Stimulated activated naive CD4-positive, alpha-beta T cell treated with Interleukin-2 at 50 U/mL for 16 hours (primary cell): ENCODE measurements at places on chromosomes 16 and 17.

DNA sequence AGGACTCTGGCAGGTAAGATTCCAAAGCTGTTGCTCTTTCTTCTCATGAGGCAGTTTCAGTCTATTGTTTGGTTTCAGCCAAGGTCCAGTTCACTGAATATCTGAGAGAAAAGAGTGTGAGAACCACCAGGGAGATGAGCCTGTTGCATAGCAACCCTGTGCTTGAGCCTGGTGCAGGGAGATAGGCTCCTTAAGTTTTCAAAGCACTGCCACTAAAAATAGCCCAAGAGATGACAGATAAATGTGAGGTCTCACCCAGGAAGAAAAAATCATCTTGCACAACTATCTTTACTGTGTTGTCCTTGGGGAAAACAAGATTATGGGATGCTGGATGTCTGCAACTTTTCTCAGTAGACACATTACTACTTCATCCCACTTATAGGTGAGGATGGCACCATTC, 26.2 kb upstream of the NUDT7 start:
- no peak for DNase-seq

- no peak for DNase-seq
These were observed 2.5 kb downstream of the CISD3 start for GRCh38 chr17:38732376-38733281.

- DNase-seq = no peak
These were observed 182.9 kb downstream of the CCDC182 start for GRCh38 chr17:57562184-57562698.

GRCh38 chr16:30147843-30148510, 25.0 kb upstream of the MAPK3 start:
- DNase-seq = no peak

GRCh38 chr16:4475880-4476788, at the start of gene HMOX2:
Gene HMOX2, plus strand, starts transcription at chr16:4476398. Its CDS starts 29,127 bp downstream, at chr16:4505525.
- peak; percentile 88 for DNase-seq

GRCh38 chr16:75861311-75862097, 135.2 kb upstream of the CPHXL start:
- DNase-seq = no peak

DNA sequence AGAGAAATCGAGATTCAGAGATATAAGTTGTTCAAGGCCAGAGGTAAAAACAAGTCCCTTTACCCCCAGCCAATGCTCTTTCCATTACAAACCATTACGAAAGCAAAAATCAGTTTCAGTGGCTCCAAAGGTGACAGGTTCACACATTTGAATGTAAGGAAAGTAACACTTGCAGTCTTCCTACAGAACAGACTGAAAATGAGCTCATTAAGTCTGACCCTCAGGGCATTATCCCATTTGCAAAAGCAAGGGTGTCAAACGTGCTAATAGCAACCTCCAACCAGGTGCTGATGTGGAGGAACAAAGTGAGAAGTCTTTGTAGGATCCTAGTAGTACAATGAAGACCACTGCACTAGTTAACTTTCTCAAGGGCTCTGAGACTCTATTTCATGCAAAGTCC, 65.2 kb downstream of the XPO6 start:
- DNase-seq = no peak

DNA sequence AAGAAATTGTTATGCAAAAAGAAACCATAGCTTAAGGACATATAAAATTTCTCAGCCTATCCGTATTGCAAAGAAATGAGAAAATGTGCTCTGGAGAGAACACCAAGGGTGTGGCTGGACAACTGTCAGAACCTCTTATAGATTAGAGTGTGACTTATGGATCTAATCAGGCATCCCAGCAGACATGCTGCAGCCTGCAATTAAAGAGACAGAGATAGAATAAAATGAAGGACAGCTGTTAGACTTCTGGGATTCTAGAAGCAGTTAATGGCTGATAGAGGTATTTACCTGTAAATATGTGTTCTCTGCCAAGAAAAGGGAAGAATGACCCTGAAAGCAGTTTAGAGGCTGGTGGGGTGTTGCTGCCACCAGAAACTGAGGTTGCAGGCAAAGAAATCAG, 160.1 kb upstream of the KIF2B start:
- DNase-seq = no peak

DNA sequence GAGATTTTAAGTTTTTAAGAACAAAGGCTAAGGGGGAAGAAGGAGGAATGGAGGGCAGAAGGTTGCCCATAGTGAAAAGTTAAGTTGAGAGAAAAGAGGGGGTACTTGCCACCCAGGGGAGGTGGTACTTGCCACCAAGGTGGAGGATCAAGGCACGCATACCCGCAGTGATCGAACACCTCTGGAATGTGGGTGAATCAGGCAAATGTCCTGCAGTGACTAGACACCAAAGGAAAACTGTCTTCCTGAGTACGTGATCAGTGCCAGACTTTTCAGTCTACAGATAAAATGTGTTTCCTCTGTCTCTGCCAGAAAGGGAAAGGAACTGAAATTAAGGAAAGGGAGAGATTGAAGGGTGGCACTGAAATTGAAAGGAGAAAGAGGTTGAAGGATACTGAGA, 2285.3 kb downstream of the TP53TG3F start:
- no peak for DNase-seq

DNA sequence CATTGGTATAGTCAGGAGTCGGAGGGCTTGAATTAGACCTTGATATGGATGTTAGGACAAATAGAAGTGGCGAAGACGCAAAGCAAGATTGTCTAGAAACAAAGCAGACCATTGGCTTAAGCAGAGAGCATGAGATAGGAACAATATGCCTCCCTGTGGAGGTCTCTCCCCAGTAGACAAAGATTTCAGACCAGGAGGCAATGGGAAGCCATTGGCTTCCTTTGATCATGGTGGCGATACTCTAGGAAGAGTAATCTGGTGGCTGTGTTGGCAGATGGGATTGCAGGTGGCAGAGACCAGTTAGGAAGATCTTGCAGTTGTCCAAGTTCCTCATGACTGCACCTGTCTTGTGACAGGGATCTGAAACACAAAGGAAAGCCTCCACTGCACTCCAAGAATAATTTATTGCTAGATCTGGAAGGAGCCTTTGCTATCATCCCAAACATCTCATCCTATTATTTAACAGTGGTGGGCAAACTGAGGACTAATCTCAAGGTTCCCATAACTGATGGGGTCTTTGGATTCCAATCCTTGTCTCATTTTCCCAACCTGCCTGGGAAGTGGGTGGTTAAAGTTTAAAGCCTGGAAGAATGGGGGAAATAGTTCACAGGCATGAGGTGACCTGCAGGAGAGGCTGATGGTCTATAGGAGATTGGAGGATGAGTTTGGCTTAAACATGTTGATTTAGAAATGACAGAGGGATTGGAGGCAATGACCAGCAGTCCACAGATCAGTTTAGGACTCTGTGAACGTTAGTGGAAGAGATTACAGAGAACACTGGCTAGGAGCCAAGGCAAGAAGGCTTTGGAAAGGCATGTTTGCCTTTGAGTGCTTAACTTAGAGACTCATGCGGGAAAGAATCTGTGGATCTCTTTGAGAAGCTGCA, 37.0 kb downstream of the HLF start:
- DNase-seq = no peak

GRCh38 chr17:47276868-47277267, 23.2 kb downstream of the ITGB3 start:
- DNase-seq = no peak

- DNase-seq = peak; percentile 62
These were observed 681 bp downstream of the XPO6 start for GRCh38 chr16:28210979-28211588.

GRCh38 chr16:66085651-66086050, 280.8 kb upstream of the CDH5 start:
- DNase-seq = no peak

DNA sequence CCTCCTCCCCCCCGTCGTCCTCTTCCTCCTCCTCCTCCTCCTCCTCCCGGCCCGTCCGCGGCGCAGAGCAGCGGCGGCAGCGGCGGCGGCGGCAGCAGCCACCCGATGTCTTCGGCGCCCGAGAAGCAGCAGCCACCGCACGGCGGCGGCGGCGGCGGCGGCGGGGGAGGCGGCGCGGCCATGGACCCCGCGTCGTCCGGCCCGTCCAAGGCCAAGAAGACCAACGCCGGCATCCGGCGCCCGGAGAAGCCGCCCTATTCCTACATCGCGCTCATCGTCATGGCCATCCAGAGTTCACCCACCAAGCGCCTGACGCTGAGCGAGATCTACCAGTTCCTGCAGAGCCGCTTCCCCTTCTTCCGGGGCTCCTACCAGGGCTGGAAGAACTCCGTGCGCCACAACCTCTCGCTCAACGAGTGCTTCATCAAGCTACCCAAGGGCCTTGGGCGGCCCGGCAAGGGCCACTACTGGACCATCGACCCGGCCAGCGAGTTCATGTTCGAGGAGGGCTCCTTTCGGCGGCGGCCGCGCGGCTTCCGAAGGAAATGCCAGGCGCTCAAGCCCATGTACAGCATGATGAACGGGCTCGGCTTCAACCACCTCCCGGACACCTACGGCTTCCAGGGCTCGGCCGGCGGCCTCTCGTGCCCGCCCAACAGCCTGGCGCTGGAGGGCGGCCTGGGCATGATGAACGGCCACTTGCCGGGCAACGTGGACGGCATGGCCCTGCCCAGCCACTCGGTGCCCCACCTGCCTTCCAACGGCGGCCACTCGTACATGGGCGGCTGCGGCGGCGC, at the start of gene FOXF1:
Gene FOXF1 (plus strand): TSS at position 63 of the 797 bp plus-strand sequence. CDS start 43 bp downstream, at position 106.
- DNase-seq = no peak

DNA sequence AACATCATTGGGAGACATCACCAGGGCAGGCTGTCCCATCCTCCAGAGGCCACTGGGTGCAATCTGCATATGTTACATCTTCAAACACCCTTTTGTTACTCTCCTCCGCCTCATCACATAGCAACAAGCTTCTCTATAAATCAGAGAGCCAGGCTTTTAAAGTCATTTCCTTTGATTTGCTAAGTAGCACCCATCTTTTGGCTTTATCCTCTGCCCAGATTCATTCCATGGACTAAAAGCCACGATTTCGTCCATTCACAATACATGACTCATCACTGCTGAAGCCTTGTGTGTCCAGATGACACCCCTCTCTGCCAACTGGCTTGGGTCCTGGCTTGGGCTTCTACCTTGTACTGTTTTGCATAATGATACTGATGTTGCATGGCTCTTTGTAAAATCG, 2.0 kb upstream of the KRT38 start:
- DNase-seq = no peak

DNA sequence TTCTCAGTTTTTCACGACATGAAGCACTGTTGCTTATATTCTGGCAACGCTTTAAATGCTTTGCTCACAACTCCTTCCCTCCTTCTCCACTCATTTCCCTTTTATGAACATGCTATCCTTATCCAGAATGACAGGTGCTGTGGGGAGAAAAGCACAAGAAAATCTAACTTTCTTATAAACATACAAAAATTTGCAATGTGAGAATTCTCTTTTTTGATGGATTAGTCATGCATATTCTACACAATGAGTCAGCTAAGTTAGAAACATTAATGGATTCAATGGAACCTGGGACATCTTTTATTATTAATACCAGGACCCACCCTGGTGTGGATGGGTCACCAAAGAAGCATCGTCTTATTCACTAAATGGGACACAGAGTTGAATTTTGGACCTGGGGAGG, 234.6 kb upstream of the CDH5 start:
- no peak for DNase-seq

GRCh38 chr16:23330583-23331249, 28.6 kb downstream of the SCNN1B start:
- DNase-seq = no peak

DNA sequence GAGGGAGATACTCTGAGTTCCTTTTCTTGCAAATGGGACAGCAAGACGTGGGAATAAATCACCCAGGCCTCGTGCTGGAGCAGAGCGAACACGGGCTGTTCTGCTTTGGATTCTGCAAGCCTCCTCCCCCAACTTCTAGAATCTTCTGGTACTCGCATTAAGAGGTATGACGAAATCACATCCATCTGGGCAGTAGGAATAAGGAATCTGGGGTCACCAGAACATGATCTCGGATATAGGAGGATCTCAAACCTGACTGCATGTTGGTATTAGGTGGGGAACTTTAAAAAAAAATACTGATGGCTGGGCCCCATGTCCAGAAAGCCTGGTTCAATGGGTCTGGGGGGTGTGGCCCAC, 49.8 kb upstream of the USP7 start:
- no peak for DNase-seq

DNA sequence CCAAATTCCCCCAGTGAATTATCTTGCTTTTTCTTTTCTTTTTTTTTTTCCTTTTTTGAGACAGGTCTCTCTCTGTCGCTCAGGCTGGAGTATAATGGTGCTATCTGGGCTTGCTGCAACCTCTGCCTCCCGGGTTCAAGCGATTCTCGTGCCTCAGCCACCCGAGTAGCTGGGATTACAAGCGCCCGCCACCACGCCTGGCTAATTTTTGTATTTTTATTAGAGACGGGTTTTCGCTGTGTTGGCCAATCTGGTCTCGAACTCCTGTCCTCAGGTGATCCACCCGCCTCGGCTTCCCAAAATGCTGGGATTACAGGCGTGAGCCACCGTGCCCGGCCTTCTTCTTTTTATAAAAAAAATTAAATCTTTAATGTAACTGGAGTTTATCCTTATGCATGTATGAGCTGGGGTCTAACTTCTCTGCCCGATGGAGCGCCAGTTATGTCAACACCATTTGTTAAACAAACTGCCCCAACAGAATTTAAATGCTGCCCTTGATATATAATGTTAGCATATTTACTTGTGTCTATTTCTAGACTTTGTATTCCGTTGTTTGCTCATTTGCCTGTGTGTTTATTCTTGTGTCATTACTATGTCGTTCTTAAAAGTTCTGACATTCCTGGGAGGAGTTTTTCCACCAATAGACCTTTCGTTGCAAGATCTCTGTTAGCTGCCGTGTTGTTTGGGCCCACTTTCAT, 535 bp upstream of the AURKB start:
- DNase-seq = no peak

DNA sequence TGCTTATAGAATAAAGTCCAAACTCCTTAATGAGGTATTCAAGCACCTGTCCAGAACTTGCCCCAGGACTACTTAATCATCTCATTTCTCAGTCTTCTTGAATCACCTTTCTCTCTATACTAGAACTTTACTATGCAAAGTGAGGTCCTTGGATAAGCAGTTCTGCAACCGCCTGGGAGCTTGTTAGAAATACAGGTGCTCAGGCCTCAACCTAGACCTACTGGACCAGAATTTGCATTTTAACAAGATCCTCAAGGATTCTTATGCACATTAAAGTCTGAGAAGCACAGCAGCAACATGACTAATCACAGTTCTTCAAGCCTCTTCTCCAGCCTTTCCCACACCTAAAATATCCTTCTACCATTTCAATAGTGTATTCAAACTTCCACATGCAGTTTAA, 61.7 kb downstream of the GRB7 start:
- DNase-seq = no peak

DNA sequence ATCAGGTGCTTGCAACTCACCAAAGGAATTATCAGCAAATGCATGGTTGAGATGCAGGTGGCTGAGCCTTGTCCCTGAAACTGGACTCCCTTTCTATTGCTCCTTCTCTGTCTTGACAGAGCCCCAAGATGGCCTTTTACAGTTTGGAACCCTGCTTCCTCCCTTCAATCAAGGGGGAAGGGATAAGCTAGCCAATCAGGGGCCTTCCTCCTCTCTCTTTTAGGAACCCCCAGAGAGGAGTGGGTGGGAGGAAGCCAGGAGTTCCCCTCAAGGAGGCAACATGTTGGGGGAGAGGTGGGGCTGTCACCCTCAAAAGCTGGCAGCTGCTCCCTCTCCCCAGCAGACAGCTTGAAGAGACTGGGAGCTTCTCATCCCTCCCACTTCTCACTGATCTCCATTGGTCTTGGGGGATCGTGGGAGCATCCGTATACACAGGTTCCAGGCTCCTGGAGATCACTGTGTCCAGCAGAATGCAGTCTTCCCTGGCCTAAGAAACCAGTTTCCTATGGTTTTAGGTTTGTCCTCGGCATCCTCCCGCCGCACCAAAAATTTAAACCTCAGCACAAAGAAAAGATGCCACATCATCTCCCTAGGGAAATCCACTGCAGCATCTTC, 7.2 kb downstream of the RASL10B start:
- no peak for DNase-seq

- DNase-seq = no peak
These were observed 504.2 kb upstream of the PSMD7 start for GRCh38 chr16:73792199-73793020.
